ENCODE measurements at places on chromosomes 4 and X.
A peak's percentile ranks its signal among the peaks of the same experiment; 100 is the strongest.

DNA sequence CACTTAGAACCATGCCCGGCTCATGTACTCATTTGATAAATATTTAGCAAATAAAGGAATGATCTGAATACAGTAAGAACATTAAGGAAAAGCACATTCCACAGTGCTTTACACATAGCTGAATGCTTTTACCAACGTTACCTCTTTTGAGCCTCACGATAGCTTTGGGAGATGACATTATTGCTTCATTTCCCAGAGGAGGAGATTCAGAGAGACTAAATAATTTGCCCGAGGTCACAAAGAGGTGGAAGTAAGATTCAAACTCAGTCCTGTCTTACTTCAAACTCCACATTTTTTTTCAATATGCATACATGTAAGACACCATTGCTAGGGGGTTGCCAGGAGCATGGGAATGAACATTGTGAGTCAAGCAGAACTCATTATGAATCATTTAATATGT lies 538.5 kb downstream of the BCOR start:
- DNase-seq: peak; percentile 63

GRCh38 chrX:13649838-13650237 lies 3.1 kb upstream of the TCEANC start:
- DNase-seq: peak; percentile 63

GRCh38 chr4:126604268-126604867 lies 1028.4 kb upstream of the INTU start:
- DNase-seq: peak; percentile 71

DNA sequence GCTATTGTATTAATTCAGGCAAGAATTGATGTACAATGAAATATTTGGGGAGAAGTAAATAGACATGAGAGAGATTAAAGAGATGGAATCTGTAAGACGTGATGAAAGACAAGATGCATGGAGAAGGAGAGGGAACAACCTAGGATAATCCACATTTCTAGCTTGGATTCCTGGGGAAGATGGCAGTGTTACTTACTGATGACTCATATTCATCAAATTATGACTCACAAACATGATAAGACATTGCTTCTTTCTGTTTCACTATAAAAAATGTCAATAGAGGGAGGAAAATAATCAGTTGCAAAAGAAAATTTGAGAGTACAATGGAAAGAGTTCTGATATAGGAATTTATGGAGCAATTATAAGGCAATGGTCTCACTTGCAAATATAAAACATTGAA lies 104.1 kb upstream of the BMP3 start:
- peak; percentile 24 for DNase-seq

GRCh38 chrX:40104630-40104984 lies 6.8 kb upstream of the BCOR start:
- peak; percentile 84 for DNase-seq

- no peak for DNase-seq
Measured at GRCh38 chr4:137707102-137707620, 174.9 kb upstream of the PCDH18 start.

DNA sequence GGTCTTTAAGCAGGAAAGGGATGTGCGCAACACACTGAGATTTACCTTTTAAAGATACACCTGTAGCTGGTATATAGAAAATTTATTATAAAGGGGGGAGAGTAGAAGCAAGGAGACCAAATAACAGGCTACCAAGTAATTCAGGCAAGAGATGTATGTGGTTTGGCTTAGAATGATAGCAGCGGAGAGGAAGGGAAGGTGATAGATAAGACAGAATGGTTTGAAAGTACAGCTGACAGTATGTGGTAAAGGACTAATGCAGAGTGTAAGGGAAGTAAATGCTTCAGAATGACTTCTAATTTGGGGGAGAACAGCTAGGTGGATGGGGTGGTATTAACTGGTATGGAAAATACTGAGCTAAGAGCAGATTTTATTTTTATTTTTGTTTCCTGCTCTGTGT lies 308.9 kb downstream of the ANTXR2 start:
- DNase-seq: no peak

GRCh38 chr4:155032521-155033229 lies 175.8 kb upstream of the NPY2R start:
- DNase-seq: no peak

DNA sequence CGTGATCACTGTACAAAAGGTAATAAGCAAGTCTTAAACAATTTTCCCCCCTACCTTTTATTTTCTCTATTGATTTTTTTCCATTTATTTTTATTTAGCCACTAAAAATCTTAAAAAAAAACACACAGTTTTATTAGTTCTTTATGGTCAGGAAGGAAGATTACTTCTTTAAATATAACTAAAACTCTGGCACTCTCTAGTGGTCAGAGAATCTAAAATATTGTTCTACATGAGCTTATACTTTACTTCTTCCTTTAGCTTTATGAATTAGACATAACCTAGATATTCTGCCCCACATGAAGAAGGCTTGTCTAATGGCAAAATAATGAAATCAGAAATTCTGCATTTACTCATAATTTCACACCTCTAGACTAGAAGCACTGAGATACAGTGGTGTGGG lies 135.2 kb downstream of the PDE5A start:
- peak; percentile 42 for DNase-seq

DNA sequence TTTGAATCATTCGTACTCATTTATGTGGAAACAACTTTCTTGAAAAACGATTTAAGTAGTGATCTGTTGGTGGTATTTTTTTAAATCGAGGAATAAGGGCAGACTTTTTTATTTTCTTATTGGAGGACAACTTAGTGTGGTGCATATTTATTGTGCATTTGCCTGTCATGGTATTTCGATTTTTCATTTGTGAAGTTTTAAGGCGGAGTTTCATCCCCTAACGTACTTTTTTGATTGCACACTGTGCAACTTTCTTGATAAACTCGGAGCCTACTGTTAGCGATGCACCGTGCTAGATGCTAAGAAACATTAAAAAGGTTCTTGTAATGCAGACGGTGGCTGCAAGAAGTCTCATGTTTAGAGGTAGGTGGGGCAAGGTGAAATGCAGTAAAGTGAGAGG lies 1.4 kb downstream of the ZFX start:
- no peak for DNase-seq

DNA sequence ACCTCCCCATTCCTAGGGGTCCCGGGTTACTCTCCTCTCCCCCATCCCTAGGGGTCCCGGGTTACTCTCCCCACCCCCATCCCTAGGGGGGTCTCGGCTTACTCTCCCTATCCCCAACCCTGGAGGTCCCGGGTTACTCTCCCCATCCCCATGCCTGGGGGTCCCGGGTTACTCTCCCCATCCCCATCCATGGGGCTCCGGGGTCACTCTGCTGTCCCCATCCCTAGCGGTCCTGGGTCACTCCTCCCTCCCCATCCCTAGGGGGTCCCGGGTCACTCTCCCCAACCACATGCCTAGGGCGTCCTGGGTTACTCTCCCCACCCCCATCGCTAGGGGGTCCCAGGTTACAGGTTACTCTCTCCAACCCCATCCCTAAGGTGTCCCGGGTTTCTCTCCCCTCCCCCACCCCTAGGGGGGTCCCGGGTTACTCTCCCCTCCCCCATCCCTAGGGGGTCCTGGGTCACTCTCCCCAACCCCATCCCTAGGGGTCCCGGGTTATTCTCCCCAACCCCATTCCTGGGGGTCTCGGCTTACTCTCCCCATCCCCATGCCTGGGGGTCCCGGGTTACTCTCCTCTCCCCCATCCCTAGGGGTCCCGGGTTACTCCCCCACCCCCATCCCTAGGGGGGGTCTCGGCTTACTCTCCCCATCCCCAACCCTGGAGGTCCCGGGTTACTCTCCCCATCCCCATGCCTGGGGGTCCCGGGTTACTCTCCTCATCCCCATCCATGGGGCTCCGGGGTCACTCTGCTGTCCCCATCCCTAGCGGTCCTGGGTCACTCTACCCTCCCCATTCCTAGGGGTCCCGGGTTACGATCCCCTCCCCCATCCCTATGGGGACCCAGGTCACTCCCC lies 821 bp downstream of the ASMTL start:
- DNase-seq: no peak

DNA sequence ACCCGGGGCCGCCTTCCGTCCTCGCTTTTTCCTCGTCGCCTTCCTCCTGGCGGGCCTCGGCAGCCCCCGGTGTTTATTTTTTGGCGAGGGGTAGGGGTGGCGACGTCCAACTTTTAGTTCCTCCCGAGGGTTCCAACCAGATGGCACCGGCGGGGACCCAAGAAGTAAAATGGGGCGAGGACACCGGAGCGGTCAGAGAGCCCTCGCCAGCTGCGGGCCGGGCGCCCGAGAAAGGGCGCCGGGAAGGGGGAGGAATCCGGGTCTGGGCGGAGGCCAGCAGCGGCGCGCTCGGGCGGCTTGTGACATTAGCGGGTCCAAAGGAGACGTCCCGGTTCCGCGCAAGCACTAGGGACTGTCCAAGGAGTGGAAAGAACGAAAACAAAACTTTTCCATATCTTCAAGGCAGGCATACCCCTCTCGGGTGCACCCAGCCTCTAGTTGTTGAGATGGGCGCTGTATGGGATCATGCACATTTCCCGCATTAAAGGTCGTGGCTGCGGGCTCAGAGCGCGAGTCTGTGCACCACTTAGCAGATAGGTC lies 691 bp upstream of the USP46 start:
- DNase-seq: peak; percentile 64

- DNase-seq: peak; percentile 40
Measured at GRCh38 chrX:41692162-41692749, 3.5 kb downstream of the GPR34 start.

DNA sequence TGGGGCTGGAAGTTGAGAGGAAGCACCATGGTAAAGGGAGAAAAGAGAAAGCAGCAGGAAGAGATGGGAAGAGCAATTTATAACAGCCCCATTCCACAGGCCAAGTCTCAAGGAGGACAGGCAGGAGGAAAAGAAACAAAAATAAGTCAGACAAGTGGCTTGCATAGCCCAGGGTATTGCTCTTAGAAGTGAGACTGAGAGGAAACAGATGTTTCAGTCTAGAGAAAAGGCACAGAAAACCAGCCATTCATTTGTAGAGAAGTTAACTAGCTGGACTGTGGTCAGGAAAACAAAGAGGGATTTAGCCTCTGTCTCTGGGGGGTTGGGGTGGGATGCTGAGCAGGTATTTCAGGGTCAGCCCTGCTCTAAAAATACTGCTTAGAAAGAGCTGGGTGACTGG lies 175.0 kb upstream of the ARHGEF9 start:
- DNase-seq: no peak

GRCh38 chr4:1232661-1233621 lies 16.0 kb downstream of the CTBP1 start:
- no peak for DNase-seq

DNA sequence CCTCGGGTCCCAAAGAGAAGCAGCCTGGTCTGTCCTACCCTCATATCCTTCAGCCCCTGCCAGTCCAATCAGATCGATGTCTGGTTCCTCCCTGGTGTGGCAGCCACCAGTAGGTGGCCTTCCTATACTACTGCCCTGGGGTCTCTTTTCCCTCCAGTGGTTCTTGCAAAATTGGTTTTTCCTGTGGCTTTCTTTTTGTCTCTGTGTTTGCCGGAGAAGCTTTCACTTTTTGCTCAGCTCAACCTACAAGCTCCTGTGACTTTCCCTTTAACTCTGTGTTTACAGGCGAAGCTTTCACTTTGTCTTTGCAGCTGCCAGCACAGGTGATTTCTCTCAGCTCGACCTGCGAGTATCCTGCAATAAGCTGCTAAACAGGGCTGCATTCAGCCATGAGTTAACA lies 46.8 kb downstream of the UGT2A3 start:
- no peak for DNase-seq

DNA sequence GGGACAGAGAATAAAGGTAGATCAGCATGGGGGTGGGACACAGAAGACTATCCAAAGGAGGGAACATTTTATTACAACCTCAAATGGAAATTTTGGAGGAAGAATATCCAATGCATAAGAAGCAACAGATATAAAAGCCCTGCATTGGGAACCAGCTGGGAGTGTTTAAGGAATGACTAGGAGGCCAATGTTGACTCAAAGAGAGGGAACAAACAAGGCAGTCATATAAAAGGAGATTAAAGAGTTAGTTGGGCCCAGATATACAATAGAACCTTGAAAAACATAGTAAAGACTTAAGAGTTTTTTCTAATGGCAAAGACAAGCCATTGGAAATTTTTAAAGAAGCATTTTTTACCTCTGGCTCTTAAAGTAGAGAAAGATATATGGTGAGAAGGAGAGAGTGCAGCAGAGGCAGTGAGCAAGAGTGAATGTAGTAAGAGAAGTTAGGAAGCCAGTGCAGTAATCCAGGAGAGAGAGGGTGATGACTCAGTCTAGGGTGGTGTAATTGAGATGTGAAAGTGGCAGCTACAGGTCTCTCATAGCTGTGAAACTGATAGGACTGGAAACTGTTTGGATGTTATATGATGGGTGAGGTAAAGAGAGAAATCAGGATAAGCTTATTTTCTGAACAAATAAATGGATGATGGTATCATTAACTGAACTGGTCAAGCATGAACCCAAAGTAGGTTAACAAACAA lies 182.2 kb upstream of the ATOH1 start:
- no peak for DNase-seq

DNA sequence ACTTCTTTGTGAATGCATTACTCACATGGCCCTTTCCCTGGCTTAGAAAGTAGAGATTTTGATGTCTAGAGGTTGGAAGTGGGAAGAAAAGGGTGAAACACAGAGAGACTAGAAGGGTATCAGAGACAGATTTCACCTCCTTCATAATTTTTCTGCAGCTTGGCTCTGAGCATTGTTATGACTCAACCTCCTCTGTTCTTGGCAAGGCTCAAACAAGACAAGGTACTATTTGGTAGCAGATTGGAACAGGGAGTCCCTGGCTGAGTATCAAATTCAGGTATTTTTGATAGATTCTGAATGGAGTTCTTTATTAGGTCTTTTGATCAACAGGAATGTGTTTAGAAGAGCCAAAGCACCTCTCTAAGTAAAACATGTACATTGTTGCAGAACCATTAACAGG lies 146.3 kb upstream of the CHRDL1 start:
- no peak for DNase-seq

DNA sequence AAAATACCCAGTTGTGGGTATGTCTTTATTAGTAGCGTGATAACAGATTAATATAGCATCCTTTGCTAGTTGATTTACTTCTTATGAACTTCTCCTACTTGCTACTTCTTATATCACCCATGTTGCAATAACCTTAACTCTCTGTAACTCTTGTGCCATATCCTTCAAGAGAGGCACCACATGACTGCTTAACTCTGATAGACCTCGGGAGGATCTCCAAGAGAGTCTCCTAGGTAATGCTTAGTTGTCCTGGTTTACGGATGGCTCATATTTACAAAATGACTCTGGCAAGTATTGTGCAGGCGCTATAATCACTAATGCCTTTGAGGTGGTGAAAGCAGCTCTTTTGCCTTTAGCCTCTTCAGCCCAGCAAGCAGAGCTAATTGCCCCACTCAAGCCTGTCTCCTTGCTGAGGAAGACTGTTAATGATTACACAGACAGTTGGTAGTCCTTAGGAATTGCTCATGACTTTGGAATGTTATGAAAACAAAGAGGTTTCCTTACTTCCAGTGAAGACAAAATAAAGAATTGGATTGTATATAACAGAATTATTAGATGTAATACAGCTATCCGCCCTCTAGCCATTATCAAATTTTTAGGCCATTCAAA lies 1305.8 kb downstream of the PCDH7 start:
- no peak for DNase-seq

Measured in GM23248 (cell line).